Activated CD4-positive, alpha-beta T cell treated with anti-CD3 and anti-CD28 coated beads, Interleukin-2, amount 50 U/mL, for 24 hours (primary cell): ENCODE measurements at places on chromosomes 2 and 18.

DNA sequence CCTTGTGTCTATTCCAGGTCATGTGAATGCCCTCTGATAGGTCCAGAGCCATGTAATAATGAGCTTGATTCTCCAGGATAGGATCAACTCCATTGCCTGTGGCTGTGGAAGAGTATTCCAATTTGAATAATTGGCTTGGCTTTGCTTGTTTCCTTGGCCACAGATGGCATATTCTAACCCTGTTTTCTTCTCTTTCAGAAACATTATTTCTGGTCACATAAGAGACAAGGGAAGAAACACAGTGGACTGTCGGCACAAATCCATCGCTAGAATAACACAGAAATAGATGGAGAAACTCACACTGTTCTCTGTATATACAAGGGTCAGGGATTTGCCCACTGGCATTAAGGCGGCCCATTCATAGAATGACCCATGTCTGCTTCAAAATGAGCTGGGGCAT is 278.4 kb upstream of the CCDC68 start:
- no peak for DNase-seq

DNA sequence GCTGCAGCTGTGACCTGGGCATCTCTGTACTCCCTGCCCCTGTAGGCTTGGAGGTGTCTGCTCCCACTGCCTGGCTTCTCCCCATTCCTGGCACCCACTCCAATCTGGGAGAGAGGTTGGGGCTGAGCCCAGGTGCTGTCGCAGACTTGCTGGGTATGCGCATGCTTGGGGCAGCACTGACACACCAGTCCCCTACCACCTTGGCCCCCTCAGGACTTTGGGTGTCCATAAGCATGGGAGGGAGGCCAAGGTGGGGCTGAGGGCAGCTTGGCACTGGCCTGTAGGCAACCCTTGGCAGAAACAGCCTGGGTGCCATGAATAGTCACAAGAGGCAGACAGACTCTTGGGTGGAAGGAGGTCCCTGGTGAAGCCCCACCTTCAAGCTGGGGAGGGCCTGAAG is 136.8 kb downstream of the QPCT start:
- DNase-seq: no peak

DNA sequence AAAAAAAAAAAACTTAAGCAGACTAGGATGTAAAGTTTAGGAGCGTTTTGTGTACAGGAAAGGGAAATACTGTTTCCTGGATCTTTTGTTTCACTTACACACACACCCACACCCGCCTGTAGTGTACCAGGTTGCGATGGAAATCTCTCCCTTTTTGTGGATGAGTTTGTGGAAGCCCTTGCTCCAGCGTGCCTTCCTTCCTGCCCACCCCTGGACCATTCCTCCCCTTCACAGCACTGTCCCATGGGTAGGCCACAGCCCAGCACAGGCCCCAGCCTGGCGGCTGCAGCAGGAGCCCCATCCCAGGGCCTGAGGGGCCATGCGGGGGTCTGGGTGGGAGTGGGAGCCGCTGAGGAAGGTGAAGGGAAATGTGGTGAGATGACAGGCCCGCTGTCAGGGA is 15.1 kb downstream of the MALL start:
- DNase-seq: no peak

DNA sequence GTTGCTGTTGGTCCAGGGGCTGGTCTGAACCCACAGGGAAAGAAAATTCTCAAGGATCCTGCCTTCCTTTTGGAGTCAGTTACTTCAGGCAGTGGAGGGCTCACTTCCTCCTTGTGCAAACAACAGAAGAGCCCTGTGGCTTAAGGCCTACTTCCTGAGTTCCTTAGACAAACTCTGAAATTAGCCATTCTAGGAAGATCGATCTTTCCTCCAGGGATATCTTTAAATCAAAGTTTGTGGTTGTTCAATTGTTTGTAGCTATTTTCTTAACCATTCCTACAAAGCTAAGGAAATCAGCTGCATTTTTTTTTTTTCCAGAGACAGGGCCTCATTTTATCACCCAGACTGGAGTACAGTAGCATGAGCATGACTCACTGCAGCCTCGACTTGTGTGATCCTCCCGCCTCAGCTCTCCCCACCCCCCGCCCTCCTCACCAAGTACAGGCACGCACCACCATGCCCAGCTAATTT is 156.0 kb downstream of the TANC1 start:
- DNase-seq: no peak

DNA sequence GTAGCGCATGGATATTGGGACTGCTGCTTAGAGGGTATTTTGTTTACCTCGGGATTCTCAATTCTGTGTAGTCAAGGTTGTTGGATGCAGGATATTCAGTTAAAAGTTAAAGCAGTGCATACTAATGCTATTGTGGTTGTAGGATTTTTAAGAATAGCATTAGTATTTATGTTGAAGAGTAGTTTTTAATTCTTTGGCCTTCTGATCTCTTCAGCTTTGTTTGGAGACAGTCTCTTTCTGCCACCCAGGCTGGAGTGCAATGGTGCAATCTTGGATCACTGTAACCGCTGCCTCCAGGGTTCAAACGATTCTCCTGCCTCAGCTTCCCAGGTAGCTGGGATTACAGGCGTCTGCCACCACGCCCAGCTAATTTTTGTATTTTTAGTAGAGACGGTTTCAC is 1.5 kb downstream of the RHBDD1 start:
- no peak for DNase-seq

DNA sequence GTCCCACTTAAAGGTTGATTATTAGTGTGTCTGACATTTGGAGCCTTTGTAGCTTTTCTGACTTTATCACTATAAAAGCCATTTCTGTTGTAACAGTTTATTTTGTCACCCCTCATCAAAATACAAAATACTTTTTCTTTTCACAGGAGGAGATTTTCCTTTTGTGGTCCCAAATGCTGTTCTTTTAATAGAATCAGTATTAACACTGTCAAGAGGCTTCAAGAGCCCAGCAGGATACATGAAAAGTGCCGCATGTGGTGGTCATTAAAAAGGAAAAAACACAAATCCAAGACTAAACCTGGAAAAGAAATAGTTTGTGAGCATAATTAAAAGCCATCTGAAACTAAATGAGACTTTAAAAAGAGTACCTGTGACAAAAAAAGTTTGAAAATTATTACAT is 515.7 kb downstream of the DCDC2C start:
- DNase-seq: no peak

DNA sequence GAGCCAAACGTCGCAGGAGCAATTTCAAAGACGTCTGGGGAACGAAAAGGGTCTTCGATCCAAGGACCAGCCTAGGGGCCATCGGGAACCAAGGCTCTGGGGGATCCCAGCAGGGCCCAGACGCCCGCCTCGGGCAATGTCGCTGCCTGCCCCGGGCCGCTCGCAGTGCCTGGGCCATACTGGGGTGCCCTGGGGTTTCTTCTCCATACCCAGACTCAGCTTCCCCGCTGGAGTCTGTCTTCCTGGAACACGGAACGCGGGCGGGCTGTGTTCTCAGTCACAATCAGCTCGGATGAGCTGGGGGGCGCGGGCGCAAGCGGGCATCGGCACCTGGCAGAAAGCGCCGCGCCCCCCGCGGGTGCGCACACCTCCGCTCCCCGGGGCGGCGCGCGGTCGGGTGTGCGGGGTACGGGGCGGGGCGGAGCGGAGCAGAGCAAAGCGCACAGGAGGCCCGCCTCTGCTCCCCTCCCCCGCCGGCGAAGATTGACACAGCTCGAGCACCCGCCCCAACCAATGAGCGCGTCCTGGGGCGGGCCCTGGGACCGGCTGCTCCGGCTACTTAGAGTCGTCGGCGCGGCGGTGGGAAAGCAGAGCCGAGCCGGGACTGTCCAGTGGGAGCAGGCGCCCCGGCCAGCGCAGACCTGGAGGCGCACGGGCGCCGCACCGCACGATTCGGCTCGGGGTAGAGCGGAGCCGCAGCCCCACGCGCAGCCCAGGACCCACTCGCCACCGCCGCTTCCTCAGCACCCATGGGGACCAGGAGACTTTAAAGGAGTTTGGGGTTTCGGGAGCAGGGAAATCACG is at the start of gene LRATD1:
Gene LRATD1 (plus strand): TSS at position 585 of the 804 bp plus-strand sequence. CDS start 1,263 bp downstream, outside the sequence.
- no peak for DNase-seq

- no peak for DNase-seq
These were observed 260.9 kb downstream of the RAD51AP2 start for GRCh38 chr2:17257189-17257909.

DNA sequence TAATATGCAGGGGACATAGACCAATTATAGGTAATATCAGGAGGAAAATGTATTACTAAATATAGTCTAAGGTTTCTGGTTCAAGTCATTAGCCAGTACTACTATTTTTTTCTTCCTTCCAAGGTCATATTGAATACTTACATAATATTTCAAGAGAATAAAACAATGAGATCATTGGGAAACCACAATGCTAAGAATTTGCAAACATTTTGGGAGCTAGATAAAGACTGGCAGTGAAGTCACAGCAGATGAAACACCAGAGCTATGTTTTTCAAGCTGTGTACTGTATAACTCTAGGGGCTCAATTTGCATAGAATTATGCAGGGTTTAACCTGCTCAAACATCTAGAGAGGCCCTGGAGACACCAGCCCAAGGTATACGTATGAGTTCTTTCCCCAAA is 80.5 kb upstream of the KCNH7 start:
- no peak for DNase-seq

DNA sequence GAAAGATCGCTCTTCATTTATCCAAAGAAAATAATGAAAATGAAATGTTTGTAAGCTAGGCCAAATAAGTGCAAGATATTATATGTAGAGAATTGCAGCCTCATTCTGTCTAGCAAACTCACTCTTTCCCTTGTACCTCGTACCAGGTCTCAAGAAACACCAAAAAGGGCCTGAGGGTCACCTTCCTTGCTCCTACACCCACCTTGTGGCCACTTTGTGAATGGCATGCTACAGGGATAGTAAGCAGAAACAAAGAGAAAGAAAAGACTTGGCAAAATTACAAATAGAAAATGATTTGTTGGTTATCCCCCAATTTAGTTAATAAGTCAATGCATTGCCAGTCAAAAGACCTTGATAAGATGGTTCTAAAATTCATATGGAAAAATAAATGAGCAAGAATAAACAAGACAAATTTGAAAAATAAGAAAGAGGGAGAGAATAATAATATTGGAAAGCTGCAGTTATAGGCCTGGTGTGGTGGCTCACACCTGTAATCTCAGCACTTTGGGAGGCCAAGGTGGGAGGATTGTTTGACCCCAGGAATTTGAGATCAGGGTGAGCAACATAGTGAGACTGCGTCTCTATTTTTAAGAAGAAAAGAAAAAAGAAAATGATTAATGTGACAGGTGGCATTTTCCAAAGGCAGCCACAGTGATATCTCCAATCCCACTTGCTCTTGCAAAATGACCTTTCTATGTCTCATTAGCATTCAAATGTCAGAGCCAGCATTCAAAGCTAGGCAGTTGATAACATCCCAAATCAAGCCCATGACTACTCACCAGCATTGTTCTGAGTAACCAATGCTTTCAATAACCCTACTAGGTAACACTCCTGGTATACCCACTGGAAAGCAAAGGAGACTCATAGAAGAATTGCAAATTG is 38.8 kb upstream of the BMP10 start:
- no peak for DNase-seq

GRCh38 chr2:41900101-41900577 is 147.7 kb upstream of the PKDCC start:
- DNase-seq: no peak

DNA sequence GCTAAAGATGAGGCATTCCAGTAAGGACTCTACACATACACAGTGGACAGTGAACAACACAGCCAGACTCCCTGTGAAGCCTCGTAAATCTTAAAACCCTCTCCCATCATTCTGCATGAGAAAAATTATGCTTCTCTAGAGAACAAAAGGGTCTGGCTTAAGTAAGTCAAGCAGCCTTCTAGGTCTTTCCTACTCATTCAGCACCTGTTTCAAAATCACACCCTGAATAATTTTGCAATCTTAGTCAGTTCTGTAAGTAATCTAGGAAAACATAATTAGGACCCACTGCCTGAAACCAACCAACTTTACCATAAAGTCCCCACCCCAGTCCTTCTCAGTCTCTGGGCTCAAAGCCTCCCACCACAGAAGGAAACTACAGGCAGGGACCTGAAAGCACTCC is 19.7 kb downstream of the IAH1 start:
- DNase-seq: no peak

GRCh38 chr18:27599202-27599829 is 414.2 kb upstream of the CHST9 start:
- no peak for DNase-seq

DNA sequence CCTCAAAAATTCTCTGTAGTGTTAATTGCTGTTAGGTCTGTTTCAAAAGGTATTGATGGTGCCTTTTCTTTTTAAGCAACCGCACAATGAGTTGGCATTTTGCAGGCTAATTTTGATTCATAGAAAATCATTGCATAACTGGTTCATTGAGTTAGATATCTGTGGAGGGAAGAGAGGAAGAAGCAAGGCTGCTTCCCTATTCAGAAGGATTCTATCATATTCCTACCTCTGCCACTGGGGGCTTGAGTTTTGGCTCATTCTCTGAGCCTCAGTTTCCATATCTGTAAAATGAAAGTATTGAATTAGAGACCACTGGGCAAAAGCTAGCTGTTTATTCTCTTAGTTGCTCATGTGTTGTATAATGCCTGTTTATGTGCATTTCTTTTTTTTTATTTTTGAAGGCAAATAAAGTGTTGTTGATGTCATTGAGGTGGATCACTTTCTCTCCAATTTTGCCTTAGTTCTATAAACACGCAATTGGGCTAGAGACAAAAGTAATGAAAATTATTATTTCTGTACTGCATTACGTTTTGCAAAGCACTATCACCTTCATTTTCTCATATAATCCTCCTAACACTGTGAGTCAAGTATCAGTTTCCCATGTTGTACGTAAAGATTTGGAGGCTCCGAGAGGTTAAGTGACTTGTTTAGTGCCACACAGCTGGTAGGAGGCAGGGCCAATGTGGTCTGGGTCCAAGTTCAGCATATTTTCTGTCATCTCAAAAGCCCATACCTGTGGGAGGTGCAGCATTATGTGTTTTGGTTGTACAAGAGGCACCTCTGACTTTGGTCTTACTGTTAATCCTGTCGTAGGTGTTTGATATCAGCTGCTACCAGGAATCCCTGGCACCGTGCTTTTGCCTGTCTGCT is 5.9 kb downstream of the TRIB2 start:
- no peak for DNase-seq

DNA sequence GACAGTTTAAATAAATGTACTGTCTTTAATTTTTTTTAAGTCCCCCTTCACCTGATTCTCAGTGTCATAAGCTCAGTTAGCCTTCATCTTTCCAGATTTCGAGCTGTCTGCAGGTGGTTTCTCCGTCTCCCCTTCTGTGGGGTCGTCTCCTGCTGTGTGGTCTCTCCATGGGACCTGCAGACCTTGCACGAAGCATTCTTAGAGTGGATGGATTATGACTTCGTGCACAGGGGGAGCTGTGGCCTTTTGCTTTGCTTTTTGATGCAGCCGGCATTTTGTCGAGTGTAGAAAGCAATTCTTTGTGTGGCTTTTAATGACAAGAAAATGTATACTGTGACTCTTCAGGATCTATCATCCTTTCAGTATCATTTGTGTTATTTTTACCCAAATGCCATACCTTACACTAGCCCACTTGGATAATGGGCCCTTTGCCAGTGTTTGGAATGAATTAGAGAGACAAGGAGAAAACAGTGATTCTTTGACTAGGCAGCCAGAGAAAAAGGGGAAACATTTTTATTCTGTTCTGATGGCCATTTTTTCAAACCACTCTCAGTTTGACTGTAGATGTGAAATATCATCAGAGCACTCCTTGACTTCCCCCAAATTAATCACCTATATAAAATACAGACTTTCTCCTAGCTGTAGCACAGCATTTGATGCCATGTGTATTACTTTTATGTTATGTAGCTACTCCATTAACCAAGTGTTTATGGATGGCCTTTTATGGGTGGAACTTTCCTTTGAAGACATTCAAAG is 54.3 kb downstream of the ITGA6 start:
- DNase-seq: no peak

- DNase-seq: no peak
These were observed 819.8 kb upstream of the ID2 start for GRCh38 chr2:7861910-7862702.
